Jurkat, Clone E6-1 (cell line): ENCODE measurements at places on chromosomes 7 and 10.
A peak's percentile ranks its signal among the peaks of the same experiment; 100 is the strongest.

DNA sequence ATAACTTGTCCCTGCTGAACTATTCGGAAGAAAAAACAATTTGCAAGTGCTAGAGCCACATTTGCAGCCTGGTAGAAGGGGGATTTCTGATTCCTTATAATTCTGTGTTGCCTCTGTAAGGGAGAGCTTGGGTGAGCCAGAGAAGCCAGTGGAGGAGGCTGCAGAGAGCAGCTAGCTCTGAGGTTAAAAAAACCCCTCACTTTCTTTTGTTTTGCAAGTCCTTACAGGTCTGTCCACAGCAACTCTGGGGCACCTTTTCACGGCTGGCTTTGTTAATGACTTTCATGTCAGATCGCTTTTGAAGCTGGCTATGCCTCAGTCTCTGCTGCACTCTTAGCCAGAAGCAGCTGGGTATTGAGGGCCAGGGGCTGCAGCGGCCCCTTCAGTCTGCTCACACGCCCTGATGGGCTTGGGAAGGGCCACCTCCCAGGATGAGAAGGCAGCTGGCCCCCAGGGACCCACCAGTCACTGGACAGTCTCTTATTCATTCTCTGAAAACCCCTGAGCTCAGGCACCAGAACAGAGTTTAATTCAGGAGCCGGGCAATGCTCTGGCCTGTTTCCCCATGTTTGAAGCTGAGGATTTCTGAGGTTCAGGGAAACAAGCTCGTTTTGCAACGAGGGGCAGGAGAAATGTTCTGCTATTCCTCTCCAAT, 30.9 kb downstream of the TRIM8 start:
- DNase-seq = no peak

DNA sequence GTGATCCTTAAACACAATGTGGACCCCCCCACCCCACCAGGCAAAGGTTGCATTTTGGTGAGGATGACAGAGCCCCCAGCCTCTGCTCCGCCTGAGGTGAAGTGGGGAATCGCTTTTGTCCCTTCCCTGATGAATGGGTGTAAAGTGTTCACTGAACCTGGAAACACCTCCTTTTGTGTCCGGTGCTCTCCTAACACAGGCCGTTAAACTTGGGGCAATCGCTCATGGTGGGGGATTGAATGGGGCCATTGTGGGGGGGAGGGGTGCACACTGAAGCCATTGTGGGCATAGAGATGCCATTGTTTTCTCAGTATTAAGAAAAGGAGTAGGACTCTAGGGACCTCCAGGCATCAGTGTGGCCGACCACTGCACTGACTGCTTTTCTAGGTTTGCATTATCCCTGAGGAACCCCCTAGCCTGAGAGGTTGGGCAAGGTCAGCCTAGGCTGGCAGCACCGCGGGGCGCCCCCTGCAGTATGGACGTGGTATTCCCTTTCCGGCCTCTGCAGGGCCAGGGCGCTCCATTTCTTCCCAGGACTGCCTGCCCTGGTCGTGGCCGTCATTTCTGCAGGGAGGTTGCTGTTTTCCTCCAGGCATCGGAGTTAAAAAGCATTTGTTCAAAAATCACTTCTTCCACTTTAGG, 158.3 kb downstream of the TCF7L2 start:
- no peak for DNase-seq

GRCh38 chr7:516216-516605, 3.4 kb downstream of the PDGFA start:
- no peak for DNase-seq

DNA sequence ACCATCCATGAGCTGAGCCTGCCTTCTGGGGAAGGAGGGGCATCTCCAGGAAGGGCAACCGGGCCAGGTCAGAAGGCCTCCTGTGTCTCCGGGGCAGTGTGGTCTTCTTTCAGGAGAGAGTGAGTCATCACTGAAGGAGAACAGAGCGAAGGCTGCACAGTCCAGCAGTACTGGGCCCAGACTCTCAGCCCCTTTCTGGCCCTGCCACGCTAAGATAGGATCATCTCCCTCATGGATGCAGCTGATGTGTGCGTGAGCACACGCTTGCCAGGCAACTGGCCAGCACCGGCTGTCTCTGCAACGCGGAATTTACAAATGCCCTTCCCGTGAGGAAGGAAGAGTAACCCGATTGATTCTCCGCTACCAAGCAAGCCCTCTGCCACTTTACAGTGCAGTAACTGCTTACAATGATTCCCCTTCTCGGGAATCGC, 328.2 kb downstream of the TNS3 start:
- no peak for DNase-seq

- no peak for DNase-seq
Observed at GRCh38 chr10:95397747-95398146, 106.9 kb upstream of the PDLIM1 start.

DNA sequence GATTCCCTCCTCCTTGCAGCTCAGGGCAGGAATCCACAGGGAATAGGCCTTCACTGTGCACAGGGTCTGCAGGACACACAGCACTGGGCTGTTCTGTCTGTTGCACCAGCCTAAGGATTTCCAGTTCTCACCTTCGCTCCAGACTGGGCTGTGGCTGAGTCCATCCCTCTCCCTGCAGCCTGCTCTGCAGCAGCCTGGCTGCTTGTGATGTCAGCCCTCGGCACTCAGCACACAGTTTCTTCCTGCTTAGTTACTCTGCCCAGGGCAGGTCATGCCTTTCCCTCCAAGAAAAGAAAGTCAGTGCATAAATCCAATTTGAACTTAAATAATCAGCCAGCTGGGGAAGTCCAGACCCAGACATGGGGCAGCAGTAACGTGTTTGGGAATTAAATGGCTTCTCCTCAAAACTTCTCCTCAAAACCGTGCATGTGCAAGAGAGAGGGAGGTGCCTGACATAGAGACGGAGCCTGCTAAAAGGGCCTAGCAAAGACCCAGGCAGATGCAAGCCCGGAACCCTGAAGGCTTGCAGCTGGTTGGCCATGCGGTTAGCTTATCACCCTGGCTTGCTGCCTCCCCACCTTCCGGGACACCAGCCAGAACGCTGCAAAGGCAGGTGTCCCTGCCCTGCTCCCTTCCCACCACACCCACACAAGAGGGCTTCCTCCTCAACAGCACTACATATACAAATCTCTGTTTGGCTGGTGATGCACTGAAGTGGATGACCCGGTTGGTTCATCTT, 10.9 kb upstream of the GDF2 start:
- DNase-seq = peak; percentile 99

GRCh38 chr7:127904670-127904985, 126.6 kb downstream of the LRRC4 start:
- no peak for DNase-seq

DNA sequence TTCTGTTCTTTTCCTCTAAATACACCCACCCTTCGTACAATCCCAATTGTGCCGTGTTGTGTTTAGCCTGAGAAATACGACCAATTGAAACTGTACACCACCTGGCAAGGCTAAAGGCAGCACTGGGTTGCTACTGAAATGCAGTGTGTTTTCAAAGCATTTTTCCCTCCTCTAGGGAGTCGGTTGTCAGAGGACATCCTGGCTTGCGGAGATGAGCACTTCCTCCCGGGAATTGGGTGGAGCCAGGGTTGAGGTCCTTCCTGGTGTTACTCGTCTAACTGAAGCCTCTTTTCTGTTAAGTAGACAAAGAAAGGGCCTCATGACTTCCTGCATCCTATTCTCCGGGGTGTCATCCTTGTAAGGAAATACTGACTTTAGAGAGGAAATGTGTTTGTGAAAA, 133.5 kb downstream of the MTPAP start:
- no peak for DNase-seq

- DNase-seq = no peak
Observed at GRCh38 chr7:151087245-151088018, 1.2 kb downstream of the AGAP3 start.

GRCh38 chr10:121138112-121138860, 287.1 kb downstream of the WDR11 start:
- no peak for DNase-seq

- DNase-seq = no peak
Observed at GRCh38 chr10:122368502-122369254, 5.8 kb upstream of the PLEKHA1 start.

GRCh38 chr7:88449410-88449809, 142.7 kb upstream of the STEAP4 start:
- DNase-seq = no peak

- no peak for DNase-seq
Observed at GRCh38 chr7:98713165-98713810, 96.2 kb downstream of the NPTX2 start.

- no peak for DNase-seq
Observed at GRCh38 chr10:78351283-78351682, 317.6 kb downstream of the RPS24 start.

DNA sequence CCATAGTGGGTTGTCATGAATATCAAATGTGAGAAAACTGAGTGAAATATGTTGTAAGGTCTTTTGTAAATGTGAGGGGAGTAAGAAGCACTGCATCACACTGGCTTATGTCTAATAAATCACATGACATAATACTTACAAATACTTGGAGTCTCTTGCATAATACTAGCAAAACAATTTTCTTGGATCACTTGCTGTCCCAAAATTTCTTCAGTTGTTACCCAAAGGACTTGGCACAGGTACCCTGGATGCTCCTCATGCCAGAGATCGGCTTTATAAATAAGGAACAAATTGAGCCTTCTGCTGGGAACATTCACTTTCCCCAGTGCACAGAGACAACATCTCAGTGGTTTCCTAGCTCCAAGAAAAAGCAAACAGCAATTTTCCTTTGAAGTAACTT, 5.0 kb upstream of the LRIT2 start:
- DNase-seq = no peak

GRCh38 chr7:154789404-154789803, 213.5 kb downstream of the PAXIP1 start:
- DNase-seq = peak; percentile 56

GRCh38 chr7:80593869-80594586, 44.4 kb upstream of the CD36 start:
- no peak for DNase-seq

DNA sequence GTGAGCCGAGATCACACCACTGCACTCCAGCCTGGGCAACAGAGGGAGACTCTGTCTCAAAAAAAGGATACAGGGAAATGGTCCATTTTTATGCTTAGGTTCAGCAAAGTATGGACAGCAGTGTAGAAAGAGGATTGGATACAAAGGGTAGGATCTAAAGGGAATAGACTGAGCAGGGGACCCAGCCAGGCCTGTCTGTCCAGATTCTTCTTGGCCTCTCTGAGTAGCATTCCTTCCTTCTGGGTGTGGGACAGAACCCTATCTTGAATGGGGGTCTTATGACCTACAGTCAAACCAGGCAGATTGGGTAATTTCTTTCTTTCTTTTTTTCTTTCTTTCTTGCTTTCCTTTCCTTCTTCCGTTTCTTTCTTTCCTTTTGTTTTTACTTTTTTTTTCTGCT, 25.6 kb downstream of the SH2B2 start:
- no peak for DNase-seq

GRCh38 chr7:32218154-32218467, 147.9 kb upstream of the PDE1C start:
- no peak for DNase-seq

- no peak for DNase-seq
Observed at GRCh38 chr7:108345710-108346336, 110.4 kb downstream of the NRCAM start.

DNA sequence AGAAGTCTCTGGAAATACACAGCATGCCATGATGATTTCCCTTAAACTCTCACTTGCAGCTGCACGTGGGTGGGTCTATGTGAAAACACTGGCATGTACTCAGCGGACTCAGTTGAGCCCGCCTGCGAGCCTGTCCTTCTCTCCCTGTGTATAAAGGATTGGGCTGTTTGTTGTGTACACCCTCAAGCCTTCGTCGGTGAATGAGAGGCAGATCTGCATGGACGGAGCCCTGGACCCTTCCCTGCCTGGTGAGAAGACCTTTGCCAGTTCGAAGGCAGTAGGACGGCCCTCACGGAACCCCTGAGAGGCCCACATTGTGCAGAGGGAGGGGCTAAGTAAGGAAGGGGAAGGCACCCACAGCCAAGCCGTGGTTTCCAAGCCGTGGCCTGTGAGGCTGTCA, 121.2 kb downstream of the WDFY4 start:
- DNase-seq = no peak

DNA sequence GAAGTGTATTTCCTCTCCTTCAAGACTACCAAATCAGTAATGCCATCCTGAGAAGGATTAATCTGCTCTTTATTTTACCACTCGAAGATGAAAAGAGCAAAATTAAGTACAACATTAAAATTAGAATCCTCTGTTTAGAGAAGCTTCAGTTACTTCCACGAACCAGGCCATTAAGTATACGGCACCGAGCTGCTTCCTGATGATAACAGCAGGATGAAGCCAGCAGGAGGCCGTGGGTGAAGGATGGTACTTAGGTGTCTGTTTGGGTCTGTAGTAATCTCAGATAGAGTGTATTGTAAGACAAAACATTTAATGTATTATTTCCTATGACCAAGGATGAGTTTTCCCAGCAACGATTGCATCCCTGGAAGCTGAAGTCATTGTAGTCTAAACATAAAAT, 362.8 kb downstream of the SFMBT2 start:
- DNase-seq = no peak
